ENCODE measurements at places on chromosomes 2 and 18.

DNA sequence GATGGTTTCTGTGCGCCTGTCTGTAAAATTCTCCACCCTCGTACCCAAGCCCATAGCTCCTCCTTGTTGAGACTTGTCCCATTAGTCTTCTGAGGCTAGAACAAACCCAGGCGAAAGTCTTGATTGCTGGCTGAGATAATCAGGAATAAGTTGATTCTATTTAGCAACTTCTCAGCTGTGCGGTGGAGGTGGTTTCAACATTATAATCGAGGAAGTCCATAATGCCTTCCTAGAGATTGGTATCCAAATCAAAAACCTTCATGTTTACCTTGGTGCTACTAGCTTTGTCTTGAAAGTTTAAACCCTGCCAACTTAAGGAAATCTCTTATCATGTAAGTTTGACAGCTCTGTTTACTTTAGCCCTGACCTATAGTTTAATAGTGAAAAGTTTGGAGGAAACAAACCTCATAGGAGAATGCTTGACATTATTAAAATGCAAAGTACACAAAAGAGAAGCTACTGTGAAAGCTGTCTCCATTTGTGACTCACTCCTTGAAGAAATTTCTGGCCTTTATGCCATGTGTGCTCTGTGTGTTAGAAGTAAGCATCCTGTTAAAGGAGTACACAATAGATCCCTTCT lies 36.6 kb upstream of the DSC1 start:
- no peak for DNase-seq

- no peak for DNase-seq
Measured at GRCh38 chr2:161919873-161920272, 154.1 kb downstream of the DPP4 start.

DNA sequence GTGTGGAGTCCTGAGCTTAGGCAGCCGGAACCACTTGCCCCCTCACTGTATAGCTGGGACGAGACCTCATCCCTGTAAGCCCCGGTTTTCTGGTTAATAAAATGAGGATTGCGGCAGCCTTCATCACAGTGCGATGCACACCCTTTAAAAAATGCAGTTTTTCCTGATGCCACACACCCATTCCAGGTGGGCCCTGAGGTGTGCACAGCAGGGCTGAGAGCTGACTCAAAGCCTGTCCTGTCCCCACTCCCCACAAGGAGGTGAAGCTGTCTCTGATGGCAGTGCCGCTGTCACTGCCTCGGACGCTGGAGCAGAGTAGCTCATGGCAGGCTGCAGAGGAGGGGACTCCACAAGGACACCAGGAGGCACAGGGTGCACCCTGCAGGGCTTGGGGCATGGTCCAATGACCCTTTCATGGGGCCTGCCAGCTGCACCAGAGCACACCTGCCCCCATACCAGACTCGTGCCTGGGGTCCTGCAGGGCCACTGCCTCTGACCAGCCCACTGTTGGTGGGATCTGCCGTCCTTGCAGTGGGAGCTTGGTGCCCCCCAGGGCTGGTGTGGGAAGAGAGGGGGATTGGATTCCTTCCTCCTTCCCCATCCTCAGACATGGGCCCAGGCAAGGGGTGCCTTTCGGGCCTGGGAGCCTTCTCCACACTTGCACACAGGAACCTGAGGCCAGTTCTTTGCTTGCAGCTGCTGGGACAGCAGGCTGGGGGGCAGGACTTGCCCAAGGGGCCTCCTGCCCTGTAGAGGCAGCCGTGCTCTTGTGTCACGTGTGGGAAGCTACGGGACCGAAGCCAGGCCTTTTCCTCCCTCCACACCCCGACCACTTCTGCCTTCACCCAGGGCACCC lies 22.8 kb downstream of the GPC1 start:
- no peak for DNase-seq

GRCh38 chr18:55735969-55736368 lies 148.0 kb upstream of the TCF4 start:
- DNase-seq = no peak

GRCh38 chr2:13652531-13653313 lies 936.0 kb downstream of the TRIB2 start:
- DNase-seq = peak; percentile 77

DNA sequence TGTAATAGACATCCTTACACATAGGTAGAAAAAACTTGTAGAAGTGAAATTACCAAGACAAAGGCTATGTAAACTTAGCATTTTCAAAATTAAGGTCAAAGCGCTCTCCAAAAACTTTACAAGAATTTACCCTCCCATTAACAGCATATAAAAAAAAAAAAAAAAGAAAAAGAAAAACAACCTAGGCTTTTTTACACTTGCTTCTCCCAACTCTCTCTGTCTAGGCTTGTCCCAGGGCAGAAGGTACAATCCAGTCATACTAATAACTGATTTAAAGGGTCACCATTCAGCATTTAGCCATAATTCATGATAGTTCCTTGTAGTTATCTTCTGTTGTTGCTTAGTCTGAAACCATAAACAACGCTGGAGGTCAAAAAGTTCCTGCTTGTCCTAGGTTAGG lies 130.5 kb downstream of the BCL2 start:
- DNase-seq = no peak

- DNase-seq = no peak
Measured at GRCh38 chr2:1538663-1539062, 125.4 kb downstream of the TPO start.
